Lung microvascular endothelial cell (primary cell): ENCODE measurements at places on chromosomes 2 and 18. TPM values are rescaled to one million over a fixed set of nuclear protein-coding genes. Genes with fewer than 3 reads are reported as not detected.
A peak's percentile ranks its signal among the peaks of the same experiment; 100 is the strongest.

GRCh38 chr2:140714586-140714985 lies 1416.2 kb downstream of the LRP1B start:
- no peak for DNase-seq

GRCh38 chr18:27144672-27145071 lies 40.4 kb downstream of the CHST9 start:
- no peak for DNase-seq

- DNase-seq, result no peak
Observed at GRCh38 chr2:21916934-21917522, 793.3 kb downstream of the TDRD15 start.

LTBP1 gene
- 21.6 and 36.1 TPM in 2 replicates for total RNA-seq

CCBE1 gene
- total RNA-seq, result under 0.01 and 0.22 TPM in 2 replicates

GRCh38 chr2:16151281-16151570 lies 210.9 kb downstream of the MYCN start:
- no peak for DNase-seq

DNA sequence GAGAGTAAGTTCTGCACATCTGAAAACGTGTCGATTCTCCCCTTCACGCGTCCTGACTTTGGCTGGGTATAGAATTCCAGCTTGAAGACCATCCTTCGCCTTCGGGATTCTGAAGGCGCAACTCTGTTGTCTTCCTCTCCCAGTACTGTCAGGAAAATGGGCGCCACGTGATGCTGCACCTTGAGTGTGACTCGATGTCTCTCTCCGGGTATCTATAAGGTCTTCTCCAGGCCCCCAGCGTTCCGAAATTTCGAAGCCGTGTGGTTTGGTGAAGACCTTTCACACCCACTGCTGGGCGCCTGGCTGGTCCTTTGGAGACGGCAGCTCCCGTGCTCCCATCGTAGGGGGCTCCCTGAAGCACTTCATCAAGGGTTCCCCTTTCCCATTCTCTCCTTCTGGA lies 203.7 kb downstream of the HDAC4 start:
- DNase-seq, result no peak

PRSS56 gene
- not detected in 2 replicates for total RNA-seq

DNA sequence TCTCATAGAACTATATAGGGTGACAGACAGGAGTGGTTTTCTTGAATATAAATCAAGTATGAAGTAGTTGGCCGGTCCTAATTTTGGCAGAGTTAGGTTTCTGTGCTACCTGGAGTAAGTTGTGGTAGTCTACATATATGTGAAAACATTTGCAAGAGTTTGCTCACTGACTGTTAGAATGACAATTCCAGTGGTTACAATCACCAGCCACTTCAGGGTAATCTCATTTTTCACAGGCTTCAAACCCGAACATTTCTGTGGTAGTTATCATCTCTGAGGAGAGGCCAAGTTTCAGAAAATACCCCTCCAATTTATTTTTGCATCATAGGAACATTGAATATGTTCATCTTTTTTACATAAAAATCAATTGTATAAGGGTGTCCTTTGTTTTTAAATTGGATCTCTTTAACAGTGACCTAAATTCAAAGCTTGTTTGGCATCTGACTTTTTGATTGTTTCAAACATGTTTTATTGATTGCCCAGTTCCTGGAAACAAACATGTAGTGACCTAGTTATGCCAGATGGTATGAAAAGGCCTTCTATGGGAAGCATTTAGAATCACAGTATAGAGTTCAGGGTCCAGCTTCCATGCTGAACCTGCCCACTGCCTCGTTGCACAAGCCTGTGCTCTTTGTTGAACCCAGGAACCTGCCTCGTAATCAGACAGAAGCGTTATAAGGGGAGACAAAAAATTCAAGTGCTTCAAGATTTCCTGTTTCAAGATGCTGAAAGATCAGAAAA lies 250.6 kb downstream of the LTBP1 start:
- DNase-seq, result no peak

DNA sequence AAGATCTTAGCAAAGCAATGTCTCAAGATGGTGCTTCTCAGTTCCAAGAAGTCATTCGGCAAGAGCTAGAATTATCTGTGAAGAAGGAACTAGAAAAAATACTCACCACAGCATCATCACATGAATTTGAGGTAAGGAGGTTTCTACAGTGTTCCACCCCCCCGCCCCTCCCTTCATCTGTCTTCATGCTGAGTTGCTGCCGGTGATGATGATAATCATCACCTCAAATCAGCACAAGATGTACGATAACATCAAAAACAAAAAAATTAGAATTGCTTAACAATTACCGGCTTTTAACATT lies 14.6 kb downstream of the UGP2 start:
- no peak for DNase-seq

DNA sequence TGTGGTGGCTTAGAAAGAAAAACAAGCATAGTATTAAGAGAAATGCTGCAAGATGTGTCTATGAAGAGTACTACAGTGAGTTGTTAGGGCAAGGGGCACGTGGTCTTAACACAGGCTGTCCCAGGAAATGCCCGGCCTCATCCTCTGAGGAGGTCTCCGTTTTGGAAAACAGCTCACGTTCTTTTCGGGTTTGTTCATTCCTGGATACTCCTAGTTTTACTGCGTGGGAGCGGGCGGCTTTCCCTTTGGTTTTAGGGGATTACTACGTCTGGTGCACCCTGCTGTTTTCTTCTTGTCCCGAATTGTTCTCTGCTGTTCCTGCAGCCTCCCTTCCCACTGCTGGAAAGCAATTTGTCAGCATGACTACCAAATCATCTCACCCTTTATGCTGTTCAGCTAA lies 55.5 kb upstream of the RAB6D start:
- DNase-seq, result no peak

DNA sequence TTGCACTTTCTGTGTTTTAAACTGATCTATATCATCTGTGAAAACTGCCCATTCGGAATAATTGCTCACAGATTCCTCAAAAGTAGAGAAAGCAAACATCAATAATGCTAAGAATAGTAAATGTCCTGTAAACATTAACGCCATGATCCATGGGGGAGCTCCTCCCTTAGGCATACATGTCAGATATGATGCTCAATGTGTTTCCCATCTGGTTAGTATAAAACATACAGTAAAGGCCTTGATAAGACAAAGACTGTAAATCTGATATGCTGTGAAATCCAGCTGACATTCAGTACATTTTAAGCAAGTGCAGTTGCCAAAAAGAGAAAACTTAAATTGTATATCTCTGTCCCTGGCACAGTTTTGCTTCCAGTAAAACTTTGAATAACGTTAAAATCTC lies 2.1 kb downstream of the DSEL start:
- DNase-seq, result no peak

DNA sequence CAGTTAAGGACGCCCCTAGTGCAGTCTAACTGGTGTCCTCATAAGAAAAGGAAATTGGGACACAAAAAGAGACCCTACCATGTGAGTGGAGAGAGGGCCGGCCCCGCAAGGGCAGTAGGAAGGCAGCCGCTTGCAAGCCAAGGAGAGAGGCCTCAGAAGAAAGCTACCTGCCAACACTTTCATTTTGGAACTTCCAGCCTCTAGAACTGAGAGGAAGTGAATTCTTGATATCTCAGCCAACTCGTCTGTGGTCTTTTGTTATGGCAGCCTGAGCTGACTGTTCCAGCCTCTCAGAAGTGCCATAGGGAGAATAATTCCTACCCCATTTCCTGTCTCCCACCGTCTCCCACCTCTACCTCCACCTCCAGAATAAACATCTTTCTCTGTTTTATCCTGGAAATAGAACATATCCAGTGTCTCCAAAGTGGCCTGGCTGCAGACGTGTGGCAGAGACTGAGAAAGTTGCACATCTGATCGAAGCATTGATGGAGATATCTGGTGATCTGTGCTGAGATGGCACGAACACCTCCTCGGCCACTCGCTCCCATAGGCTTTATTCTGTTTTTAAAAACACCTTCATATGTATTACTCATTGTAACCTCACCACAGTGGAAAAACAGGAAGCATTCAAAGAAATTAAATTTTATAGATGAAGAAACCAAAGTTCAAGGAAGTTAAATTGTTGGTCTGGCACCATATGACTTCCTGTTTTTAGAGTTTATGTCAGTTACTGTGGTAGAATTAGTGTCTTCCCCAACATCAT lies 39.5 kb upstream of the MARCO start:
- no peak for DNase-seq

- no peak for DNase-seq
Observed at GRCh38 chr2:74464406-74464805, 776 bp downstream of the MOGS start.

GRCh38 chr2:44582363-44583008 lies 220.7 kb downstream of the CAMKMT start:
- no peak for DNase-seq

- DNase-seq, result no peak
Observed at GRCh38 chr2:63977904-63978303, 41.3 kb downstream of the VPS54 start.

PTPRN gene
- total RNA-seq, result not detected in 2 replicates

DNA sequence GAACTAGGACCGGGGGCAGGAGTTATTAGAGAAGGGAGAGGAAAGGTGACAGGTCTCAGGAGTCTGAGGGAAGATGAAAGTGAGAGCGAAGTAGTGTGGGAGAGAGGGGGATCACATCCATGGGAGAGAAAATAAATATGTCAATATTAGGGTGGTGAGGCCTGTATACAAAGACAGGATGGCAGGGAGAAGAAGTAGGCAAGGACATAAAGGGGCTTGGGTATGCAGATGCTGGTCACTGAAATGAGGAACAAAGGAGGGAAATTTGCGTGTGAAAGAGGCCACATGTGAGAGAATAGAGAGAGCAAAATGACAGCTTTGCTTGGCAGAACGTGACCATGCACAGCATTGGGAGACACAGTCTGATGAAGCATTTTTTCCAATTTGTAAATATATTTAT lies 13.6 kb downstream of the METAP1D start:
- no peak for DNase-seq

UGT1A3 gene
- not detected in 2 replicates for total RNA-seq

DNA sequence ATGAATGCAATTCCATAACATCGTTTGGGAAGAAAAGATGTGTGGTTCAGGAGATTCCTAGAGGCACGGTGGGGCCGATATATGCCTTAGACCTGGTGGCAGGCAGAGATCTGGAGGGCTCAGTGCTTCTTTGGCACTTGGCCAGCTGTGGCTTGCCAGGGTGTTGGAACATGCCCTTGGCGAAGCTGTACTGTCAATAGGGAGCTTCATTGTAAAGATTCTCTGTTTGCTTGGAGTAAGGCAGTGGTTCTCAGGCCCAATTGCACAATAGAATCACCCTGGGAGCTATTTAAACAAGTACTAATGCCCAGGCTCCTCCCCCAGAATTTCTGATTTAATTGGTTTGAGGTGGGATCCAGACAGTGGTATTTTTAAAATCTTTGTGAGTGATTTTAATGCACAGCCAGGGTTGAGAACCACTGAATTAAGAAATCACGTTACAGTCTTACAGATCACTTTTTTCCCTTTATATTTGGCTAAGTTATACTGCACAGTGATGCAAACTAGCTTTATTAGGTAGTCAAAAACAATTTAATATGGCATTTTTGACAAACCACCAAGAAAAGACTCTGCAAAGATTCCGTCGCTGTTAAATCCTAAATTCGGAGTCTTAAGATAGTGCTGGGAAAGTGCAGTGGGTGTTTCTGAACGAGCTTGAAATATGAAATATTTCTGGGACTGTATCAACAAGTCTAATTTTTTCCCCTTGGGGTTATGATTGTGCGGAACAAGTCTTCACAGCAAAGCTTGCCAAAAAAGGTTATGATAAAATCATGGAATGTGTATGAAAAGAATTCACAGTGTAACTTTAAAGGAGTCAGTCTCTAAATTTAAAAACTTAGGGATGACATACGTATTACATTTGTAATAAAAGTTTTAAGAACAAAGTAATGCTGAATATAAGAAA lies 78.0 kb downstream of the CRIM1 start:
- DNase-seq, result peak; percentile 36

CCDC68 gene
- 0.65 and 0.99 TPM in 2 replicates for total RNA-seq

LYPD1 gene
- 1.1 and 1.2 TPM in 2 replicates for total RNA-seq

DNA sequence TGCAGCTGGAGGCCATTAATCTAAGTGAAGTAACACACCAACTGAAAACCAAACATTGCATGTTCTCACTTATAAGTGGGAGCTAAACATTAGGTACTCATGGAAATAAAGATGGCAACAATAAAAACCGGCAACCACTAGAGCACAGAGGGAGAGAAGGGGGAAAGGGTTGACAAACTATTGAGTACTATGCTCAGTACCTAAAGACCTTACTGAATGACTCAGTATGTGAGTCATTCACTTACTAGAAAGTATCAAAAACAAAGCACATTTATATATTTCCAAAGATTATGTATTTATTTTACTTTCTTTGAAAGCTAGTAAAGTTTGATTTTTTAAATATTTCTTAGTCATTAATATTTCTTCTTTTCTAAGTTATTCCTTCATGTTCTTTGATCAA lies 48.9 kb downstream of the ZNF385B start:
- DNase-seq, result no peak

DNA sequence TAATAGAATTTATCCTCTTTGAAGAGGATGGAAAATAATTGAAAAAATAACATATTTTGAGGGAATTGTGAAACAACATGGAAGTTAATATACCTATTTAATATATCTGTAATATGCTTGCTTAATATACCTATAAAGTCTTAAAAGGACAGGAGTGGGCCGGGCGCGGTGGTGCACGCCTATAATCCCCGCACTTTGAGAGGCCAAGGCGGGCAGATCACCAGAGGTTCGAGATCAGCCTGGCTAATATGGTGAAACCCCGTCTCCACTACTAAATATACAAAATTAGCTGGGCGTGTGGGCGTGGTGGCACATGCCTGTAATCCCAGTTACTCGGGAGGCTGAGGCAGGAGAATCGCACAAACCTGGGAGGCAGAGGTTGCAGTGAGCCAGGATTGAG lies 254.9 kb downstream of the TMX3 start:
- no peak for DNase-seq

ITGA4 gene
- total RNA-seq, result 0.20 and 1.5 TPM in 2 replicates

POTEJ gene
- 0.22 and 0.60 TPM in 2 replicates for total RNA-seq

- no peak for DNase-seq
Observed at GRCh38 chr2:172278667-172279066, 148.7 kb upstream of the ITGA6 start.

IDH1 gene
- total RNA-seq, result 69.2 and 86.3 TPM in 2 replicates

DNA sequence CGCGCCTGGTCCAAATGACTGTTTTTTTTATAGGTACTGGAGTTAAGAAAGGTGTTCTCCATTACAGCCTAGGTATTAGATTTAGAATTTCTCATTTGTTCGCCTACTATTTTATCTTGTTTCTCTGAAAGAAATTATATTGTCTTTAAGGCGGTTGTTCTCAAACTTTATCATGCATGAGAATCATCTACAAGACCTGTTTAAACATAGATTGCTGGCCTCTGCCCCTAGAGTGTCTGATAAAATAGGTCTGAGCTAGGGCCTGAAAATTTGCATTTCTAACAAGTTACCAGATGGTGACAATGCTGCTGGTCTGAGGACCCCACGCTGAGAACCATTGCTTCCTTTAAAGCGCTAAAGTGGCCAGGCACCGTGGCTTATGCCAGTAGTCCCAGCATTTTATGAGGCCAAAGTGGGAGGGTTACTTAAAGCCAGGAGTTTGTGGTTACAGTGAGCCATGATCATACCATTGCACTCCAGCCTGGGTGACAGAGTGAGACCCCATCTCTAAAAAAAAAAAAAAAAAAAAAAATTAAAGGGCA lies 34.0 kb upstream of the RNF138 start:
- no peak for DNase-seq

ST6GAL2 gene
- total RNA-seq, result under 0.01 and 0.87 TPM in 2 replicates

RNMT gene
- 12.6 and 16.7 TPM in 2 replicates for total RNA-seq
